ENCODE measurements at places on chromosomes 5 and 9.

GRCh38 chr9:124829334-124829669 is 24.0 kb upstream of the WDR38 start:
- no peak for DNase-seq

- DNase-seq = peak; percentile 16
Observed at GRCh38 chr9:99828417-99829176, 6.9 kb downstream of the NR4A3 start.

GRCh38 chr9:70205366-70206020 is 53.3 kb upstream of the SMC5 start:
- DNase-seq = no peak

- no peak for DNase-seq
Observed at GRCh38 chr5:9832921-9833320, 202.8 kb upstream of the TAS2R1 start.

DNA sequence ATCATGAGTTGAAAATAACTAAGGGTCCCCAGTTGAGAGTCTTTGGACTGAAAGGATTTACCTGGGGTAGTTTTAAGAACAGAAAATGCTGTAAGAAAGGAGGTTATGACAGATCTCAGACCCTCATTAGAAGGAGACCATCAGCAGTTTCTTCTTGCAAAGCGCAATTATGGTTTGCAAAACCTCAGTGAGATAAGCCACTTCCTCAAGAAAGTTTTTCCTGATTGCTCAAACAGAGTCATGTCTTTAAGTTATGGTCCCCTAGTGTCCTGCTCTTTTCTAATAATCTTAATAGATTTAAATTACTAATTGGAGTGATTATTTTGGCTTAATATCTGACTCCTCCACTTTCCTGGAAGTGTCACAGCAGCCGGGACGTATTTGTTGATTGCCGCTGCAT is 293.2 kb upstream of the KLF4 start:
- DNase-seq = no peak

DNA sequence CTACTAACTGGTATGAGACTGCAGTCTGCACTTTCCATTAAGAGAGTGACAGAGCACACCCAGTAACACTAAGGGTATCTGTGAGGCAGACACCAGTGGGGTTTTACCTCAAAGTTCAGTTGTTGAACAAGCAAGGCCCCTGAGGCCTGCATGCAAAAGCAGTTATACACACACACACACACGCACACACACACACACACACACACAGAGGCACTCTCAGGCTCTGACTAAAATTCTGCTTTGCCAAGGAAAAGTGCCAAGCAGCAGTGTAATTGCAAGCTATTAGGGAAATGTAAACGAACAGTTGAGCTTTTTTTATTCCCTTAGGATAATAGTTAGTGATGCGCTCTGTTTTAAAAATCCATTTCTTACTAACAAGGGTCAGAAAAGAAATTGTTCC is 377.1 kb downstream of the SPOCK1 start:
- DNase-seq = no peak

- DNase-seq = no peak
Observed at GRCh38 chr5:1378866-1379659, 34.2 kb upstream of the CLPTM1L start.
